Stimulated activated CD4-positive, alpha-beta T cell treated with anti-CD3 and anti-CD28 coated beads, Interleukin-1b, Interleukin-23, amount 100 ng/mL, for 4 hours (primary cell): ENCODE measurements at places on chromosomes 1 and 21.

GRCh38 chr1:202154766-202155477 is 5.5 kb downstream of the PTPN7 start:
- DNase-seq = no peak

DNA sequence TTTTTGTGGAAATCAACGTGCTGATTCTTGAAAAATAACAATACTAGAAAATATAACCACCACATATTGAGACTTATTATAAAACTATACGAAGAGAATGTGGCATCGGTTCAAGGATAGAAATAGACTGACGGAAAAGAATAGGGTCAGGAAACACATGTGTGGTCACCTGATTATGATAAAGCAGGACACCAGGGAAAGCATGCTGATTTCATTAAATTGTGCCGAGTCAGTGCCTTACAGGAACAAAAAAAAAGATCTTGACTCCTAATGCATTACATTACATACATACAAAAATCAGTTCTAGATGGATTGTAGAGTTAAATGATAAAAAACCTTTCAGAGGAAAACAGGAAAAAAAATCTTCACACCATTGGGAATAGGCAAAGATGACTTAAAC is 43.5 kb upstream of the SERPINC1 start:
- DNase-seq = no peak

DNA sequence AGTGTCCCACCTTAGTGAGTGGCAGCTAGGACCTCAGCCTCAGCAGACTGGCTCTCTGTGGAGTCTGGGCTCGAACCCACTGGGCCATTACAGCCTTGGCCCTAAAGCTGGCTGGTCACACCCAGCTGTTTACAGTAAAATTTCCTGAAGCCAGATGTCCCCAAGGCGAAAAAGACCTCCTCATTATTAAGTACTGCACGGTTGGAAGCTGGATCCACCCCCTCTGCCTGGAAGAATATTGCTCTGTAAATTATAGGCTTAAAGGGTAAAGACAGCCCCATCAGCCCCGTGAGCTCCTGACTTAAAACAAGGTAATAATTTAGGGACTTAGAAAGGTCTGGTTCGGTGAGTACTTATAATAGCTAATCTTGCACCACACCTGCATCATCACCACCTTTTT is 30.3 kb upstream of the TMEM51 start:
- no peak for DNase-seq

DNA sequence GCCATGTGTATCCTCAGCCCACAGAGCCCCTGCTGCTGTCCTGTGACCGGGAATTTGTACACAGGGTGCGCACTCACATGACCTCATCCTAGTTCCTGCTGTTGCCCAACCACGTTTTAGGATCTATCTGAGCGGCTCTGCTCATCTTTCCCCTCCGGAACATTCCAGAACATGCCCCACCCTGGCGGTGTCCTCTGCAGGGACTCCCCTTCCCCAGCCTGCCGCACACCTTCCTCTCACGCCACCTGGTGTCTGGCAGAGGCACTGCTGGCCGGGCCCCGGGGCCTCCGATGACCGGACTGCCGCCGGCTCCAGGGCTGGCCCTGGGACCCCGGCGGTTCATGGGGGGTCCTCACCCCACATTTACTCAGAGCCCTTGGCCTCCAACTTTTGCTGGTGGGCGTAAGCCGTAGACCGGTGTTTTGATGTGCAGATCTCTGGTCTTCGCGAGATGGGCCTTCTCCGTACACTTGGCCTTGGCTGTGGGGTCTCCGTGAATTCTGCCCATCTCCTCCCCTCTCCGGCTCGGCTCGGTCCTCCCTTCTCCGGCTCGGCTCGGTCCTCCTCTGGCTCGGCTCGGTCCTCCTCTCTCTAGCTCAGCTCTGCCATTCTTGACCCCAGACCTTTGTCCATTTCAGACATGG is 29.5 kb downstream of the ARHGEF16 start:
- DNase-seq = peak; percentile 32

GRCh38 chr1:87074001-87074795 is 159.8 kb downstream of the HS2ST1 start:
- no peak for DNase-seq

DNA sequence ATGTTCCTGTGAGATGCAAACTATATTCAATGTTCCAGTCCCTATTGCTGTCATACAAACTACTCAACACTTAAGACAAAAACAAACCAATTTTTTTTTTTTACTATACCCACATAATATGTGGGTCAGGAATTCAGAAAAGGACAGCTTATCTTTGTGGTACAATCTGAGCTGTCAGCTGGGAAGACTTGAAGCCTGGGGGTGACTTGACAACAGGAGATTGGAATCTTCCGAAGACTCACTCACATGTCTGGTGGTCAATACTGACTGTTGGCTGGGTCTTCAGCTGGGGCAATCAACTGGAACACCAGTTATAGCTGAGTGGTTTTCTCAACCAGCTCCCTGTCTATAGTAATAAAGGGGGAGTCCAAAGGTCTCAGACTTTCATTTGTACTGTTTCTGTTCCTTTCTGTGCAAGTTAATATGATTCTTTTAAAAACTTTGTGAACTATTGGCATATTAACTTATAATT is 81.7 kb upstream of the ATP1B1 start:
- no peak for DNase-seq

GRCh38 chr1:23500466-23500865 is 16.5 kb upstream of the ASAP3 start:
- no peak for DNase-seq

- no peak for DNase-seq
Observed at GRCh38 chr1:57040811-57041210, 75.0 kb upstream of the C8B start.

DNA sequence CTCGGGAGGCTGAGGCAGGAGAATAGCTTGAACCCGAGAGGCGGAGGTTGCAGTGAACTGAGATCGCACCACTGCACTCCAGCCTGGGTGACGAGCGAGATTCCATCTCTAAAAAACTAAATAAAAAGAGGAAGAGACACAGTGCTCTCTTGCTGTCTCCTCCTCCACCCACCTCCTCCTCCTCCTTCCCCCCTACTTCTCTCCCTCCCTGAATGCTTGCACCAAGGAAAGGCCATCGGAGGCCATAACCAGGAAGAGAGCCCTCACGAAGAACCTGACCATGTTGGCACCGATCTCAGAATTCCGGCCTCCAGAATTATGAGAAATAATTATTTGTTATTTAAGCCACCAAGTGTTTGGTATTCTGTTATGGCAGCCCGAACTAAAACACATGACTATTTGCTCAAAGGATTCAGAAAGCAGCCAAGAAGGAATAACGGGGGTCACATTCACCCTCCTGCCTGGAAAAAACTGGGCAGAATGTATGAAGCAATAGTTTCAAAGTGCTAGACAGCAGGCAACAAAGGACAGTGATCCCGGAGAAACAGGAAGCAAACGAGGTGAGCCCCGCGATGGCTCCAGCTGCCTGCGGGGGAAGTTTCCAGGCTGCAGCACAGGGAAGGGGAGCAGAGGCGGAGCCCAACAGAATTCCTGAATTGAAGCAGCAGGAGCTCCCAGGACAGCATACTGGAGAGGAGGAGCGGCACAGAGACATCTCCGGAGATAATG is 35.8 kb downstream of the LDLRAD1 start:
- no peak for DNase-seq

- no peak for DNase-seq
Observed at GRCh38 chr1:57857809-57858208, 433.9 kb upstream of the DAB1 start.

DNA sequence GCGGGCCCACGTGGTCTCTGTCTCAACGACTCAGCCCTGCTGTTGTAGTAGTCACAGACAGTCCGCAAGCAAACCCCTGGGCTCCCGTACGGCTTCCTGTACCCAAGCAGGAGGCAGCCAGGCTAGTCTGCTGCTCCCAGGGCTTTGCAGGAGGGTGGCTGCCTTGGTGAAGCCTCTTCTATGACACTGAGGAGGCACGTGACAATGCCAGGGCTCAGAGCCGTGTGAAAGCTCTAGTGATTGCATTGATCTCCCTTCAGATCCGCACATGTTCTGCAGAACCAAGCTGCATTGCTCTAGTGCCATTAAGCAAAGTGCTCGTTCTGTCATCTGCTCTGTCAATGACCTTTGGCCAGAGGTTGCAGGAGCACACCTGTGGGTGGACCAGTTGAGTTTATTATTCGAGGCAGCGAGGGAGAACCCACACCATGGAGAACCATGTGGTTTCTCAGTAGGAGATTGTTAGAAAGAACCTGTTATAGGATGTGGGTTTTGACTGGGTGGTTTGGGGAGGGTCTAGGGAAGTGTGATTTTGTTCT is 18.0 kb downstream of the UMODL1 start:
- DNase-seq = no peak

DNA sequence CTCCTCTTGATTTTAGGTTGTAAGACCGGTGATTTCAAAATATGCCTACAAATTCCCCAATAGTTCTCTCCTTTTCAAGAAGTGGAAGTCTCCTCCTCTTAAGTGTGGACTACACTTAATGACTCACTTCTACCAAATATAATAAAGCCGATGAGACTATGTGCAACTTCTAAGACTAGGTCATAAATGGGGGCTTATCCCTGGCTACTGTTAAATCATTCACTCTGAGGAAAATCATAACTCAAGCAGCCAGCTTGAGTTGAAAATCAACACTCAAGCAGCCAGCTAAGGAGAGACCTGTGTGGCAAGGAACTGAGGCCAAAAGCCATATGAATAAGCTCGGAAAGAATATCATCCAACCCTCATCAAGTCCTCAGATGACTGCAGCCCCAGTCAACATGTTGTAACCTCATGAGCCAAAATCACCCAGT is 49.6 kb upstream of the PSMG1 start:
- DNase-seq = no peak

DNA sequence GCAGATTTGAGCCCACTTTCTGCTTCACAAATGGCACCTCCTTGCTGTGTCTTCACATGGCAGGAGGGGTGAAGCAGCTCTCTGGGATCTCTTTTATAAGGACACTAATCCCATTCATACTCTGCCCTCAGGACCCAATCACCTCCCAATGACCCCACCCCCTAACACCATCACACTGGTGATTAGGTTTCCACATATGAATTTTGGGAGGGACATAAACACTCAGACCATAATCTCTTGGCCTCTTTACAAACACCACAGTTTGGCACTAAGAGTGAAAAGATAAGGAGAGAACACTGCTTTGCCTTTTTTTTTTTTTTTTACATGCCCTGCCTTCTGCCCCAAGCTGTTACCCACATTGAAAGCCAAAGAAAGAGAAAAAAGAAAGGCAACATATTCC is 166.2 kb upstream of the NFIA start:
- DNase-seq = no peak

GRCh38 chr1:185632659-185633423 is 101.3 kb upstream of the HMCN1 start:
- no peak for DNase-seq

DNA sequence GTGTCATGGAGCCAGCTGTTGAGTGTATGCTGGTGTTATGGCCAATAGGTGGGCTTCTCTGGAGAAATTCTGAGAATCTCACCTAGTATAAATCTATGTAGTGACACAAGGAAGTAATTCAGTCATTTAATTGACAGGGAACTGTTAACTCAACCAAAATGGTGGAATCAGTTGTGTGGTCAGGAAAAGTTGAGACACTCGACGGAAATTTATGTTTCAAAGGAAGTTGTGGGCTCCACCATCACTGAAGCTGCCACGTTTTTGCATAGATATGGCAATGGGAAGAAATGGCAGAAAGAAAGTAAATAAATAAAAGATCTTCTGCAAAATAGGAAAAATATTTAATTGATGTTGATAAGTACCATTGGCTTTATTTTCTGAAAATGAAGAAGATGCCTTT is 84.5 kb downstream of the ATP6V1G3 start:
- no peak for DNase-seq

- DNase-seq = no peak
Observed at GRCh38 chr21:35482933-35483662, 434.0 kb upstream of the RUNX1 start.

- no peak for DNase-seq
Observed at GRCh38 chr1:114756009-114756892, 1.5 kb downstream of the CSDE1 start.

DNA sequence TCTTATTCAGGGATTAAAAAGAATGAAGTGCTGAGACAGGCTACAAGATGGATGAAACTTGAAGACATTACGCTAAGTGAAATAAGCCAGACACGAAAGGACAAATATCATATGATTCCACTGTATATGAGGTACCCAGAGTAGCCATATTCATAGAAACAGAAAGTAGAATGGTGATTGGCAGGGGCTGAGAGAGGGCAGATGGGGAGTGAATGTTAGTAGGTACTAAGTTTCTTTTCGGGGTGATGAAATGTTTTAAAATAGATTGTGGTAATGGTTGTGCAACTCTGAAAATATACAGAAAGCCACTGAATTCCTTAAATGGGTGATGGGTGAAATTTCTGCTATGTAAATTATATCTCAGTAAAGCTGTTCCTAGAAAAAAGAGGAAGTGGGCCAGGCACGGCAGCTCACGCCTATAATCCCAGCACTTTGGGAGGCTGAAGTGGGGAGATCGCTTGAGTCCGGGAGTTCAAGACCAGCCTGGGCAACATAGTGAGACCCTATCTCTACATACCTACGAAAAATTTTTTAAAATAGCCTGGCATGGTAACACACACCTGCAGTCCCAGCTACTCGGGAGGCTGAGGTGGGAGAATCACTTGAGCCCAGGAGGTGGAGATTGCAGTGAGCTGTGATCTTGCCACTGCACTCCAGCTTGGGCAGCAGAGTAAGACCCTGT is 15.9 kb downstream of the SLC27A3 start:
- DNase-seq = no peak

DNA sequence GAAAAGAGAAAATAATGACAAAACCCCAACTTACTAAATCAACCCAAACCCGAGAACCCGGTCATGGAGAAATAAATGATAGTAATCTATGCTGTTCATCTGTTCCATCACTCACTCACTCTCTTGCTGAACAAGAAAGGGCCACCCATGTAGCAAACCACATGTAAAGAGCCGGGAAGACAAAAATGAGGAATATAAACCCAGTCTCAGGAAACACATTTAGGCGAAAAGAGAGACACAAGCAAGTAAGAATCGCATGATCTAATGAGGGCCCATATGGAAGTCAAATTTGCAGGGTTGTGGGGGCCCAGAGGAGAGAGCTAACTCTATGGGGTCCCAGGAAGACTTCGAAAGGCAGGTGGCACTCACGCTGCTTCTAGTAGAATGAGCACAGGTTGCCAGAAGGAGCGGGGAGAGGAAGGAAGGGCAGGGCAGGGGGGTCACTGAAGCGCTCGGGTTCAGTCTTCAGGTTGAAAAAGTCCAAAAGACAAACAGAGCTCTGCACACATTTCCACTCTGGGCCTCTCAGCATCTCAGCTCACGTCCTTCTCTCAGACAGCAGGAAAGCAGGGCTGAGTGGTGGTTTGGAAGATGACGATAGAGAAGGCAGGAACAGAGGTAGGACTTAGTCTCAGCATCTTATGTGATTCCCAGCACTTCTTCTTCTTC is 142.9 kb upstream of the KRTAP19-8 start:
- no peak for DNase-seq
